IPS DF 19.7 (cell line): ENCODE measurements at places on chromosomes 2 and 18.

DNA sequence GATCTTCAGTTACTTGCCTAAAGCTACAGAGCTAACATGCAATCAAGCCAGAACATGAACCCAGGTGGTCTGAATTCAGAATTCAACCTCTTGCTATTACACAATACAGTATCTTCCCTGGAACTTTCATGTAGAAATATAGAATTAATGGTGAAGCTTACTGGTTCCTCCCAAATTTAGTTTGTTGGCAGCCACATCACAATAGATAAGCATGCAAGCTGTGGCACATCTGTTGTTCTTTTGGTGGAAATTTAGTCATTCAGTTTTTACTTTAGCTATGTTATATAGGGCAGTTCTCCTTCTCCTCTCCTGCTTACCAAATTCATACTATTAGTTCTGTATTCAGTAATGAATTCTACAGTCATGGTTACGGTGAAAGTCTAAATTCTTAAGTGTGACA, 101.0 kb upstream of the RNF152 start:
- no peak for DNase-seq

GRCh38 chr2:29662861-29663260, 258.5 kb downstream of the ALK start:
- DNase-seq = no peak

- DNase-seq = no peak
Observed at GRCh38 chr2:86417961-86418360, 23.2 kb upstream of the KDM3A start.

GRCh38 chr18:79465392-79465991, 69.8 kb downstream of the NFATC1 start:
- DNase-seq = no peak

- DNase-seq = no peak
Observed at GRCh38 chr18:42486271-42486670, 531.2 kb downstream of the PIK3C3 start.

DNA sequence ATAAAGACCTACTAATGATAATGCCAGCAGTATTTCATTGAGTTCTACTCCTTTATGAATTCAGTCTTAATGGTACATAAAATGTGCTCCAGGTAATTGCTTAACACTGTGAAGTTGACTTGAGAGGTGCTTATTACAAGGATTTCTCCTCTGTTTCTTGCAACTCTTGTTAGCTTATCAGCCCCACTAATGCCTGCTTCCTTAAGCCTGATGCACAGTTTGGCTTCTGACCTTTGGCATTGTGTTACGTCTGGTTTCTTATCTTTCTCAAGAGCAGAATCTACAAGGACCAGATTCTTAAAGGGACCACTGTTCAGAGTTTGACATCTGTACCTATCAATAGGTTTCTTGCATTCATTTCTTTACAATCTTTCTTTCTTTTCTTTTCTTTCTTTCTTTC, 223.9 kb upstream of the CWC22 start:
- DNase-seq = no peak

DNA sequence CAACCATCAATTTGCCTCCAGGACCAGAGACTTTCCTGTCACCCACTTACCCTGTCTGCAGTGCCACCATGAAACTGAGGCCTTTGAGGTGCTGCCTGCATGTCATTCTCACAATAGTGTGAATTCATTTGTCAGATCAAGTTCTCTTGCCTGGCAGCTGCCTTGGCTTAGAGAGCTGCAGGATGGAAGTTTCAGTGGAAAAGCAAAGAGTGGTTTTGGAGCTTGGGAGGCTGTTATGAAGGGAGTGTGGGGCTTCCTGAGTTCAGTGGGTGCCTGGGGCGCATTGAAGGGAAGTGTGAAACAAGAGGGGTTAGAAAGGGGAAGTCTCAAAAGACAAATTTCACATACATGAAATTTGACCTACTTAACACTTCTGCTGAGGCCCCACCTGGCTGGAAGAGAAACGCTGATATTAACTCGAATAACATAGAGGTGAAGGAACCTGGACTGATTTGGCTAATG, 7.9 kb upstream of the LBH start:
- no peak for DNase-seq

DNA sequence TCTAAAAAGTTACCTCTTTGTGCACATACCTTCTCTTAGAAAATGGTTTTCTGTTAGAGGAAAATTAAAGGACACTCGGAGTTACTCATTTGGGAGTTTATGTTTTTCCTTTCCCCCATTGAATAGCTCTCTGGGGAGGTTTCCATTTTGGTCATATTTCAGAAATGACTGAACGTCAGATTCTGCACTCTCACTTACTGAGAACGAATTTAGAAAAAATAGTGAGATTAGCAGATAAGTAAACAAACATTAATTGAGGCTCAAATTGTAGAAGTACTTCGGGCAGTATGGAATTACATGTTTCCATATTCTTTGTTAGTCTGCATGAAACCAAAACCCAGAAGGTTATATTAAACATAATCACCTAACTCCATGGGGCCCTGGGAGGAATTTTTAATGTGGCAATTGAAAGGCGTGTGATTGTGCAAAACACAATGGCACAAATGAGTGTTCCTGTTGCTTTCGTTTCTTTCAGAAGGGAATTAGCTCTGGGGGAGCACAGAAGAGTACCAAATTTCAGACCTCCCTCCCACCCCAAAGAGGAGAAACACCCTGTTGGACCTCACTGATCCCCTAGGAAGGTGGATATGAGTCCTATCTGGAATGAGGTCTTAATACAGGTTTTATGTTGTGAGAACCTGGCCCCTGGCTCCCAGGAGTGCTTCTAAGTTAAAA, 212.3 kb downstream of the BCL2 start:
- DNase-seq = no peak

DNA sequence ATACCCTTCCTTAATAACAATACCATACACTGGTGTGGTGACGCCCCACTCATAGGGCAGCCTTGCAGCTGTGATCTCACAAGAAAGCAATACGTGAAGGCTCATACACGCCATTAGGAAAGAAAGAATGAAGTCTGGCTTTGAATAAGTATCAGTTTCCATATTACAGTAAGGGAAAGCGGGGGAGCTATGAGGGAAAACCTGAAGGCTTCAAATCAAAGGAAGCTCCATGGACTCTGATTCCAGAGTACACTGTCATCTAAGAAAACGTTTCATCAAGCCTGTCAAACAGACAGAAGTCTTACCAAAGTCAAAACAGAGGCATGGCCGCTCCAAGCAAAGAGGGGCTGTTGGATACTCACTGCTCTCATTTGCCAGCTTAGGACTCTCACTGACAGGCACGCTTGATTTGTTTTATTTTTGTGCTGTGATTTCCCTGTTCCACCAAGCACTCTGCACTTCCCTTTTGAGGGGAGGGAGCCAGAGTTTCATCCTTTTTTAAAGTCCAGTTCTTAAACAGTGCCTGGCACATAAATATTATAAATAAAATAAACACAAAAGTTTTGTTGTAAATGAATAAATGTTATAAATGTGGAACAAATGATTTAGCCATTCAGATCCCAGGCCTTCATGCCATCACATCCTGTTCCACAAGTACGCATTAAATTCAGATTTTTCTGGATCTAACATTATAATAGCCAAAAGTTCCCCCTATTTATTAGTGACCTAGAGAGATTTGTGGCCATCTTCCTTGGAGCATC, 221.2 kb downstream of the PIEZO2 start:
- no peak for DNase-seq

- DNase-seq = no peak
Observed at GRCh38 chr2:85277416-85278158, 50.2 kb downstream of the TGOLN2 start.

GRCh38 chr2:2146969-2147900, 183.8 kb downstream of the MYT1L start:
- DNase-seq = no peak

DNA sequence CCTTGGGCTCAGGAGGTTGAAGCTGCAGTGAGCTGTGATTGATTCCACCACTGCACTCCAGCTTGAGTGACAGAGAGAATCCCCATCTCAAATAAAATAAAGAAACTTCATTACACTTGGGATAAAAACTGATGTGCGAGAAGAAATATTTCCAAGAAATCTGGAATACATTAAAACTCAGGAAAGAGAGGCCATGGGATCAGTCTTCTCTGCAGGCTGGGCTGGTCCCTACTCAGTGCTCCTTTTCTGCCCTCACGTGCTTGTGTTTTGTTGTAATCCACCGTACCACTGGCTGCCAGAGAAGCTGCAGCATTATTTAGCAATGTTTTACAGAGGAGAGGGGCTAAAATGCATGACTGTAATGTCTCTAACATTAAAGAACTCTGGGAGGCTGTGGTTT, 282.0 kb downstream of the SLC8A1 start:
- DNase-seq = no peak

GRCh38 chr2:130820279-130820861, 16.3 kb upstream of the ARHGEF4 start:
- no peak for DNase-seq

GRCh38 chr2:17416884-17417391, 101.3 kb downstream of the RAD51AP2 start:
- DNase-seq = no peak

DNA sequence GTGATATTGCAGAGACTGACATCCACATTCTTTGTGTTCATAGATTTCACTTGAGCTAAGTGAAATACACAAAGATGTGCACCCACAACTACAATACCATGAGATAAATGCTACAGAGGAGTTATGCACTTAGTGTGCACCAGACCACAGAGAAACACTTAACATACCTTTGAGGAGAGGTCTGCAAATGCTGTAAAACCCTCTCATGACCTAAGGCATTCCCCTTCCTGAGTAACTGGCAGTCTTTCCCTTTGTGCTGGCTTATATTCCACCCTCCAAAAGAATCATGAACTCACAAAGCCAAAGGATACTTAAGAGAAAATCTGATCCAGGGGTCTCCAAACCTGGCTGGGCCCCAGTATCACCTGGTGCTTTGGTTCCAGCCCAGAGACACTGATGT, 16.2 kb downstream of the NXPH2 start:
- no peak for DNase-seq

DNA sequence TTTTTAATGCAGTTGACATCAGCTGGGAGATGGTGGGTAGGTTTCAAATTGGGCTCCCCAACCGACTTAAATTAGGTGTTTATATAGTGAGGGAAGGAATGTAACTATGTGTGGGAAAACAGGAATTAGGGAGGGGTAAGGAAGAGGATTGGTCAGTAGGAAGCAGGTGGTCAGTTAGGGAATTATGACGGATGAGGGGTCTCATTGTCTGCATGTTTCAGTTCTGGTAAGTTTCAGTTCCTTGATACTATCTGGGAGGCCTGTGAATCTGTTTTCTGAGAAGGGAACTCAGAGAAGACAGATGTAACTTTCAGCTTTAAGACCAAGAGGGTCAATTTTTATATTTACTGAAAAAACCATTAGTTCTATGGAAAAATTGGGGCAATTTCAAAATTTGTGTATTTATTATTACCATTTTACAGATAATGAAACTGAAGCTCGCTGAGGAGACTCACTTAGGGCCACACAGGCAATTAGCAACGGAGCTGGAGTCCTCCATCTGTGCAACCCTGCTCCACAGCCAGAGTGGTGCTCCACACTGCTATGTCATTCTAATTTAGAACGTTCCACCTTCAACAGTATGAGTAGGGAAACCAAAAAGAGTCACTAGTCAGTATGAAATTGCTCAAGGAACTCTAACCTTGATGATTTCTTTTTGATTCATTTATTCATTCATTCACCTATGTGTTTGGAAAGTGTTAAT, 36.0 kb upstream of the CCDC195 start:
- no peak for DNase-seq

GRCh38 chr2:19823507-19823906, 78.3 kb downstream of the TTC32 start:
- DNase-seq = no peak

GRCh38 chr2:239735829-239736357, 289.2 kb downstream of the NDUFA10 start:
- no peak for DNase-seq

DNA sequence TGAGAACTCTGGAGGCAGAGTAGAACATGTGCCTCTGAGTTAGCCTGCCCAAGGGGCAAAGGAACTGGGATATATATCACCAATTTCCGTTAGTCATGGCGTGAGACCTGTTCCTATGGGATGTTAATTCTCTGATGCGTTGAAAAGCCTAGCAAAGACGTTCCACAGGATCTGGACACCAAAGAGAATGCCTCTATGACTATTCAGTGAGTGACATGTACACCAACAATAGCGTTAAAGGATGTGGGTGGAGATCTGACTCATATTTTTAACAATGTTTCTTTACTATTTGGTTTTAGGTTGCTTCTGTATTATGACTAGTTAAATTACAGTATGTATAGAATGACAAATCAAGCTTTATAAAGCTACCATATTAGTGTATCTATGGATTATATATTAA, 320.9 kb upstream of the MC4R start:
- no peak for DNase-seq

GRCh38 chr2:197798187-197798586, 6.2 kb upstream of the PLCL1 start:
- DNase-seq = no peak

DNA sequence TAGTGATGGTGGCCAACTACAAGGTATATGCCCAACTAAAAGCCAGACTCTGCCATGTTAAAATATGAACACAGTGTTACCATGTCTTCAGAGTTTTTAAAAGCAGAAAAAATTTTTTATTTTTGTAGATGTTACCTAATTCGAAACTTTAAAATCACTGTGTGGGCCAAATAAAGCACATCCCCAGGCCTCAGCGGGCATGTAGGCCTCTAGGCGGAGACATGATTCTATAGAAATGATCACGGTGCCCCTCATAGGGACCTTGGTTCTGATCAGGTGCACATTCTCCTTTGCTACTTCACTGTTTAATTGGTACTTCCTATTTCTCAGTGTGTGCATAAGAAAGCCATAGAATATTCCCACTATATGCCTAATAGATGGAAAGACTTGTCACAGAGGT, 349.2 kb downstream of the XIRP2 start:
- DNase-seq = no peak

- DNase-seq = no peak
Observed at GRCh38 chr2:38415728-38416291, 38.7 kb upstream of the ATL2 start.

DNA sequence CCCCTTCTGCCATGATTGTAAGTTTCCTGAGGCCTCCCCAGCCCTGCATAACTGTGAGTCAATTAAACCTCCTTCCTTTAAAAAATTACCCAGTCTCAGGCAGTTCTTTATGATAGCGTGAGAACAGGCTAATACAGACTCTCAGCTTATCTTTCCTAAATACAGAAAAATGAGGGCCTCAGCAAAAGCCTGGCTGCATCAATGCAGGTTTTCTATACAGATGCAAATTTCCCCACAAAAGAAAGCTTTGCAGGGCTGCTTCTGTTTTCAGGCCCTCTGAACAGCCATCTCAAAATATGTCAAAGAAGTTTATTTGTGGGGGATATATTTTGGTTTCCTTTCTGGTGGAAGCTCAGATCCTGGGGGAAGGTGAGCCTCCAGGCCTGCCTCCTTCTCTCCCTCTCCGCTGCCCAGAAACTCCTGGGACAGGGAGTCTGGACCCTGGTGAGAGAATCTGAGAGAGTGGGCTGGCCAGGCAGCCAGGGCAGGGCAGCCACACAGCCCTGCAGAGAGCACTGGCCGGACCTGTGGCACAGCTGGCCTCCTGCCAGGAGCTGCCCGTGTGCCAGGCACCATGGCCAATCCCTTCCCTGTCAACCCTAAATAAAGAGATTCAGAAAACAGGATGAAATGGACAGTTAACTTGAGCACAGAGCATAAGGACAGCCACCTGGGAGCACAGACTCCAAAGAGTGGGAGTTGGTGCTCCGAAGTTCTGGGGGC, 21.6 kb upstream of the AGXT start:
- DNase-seq = no peak
